Uterus (tissue), 4 donors: ENCODE measurements at places on chromosomes 16 and 17. TPM values are rescaled to one million over a fixed set of nuclear protein-coding genes. Genes with fewer than 3 reads are reported as not detected.

DNA sequence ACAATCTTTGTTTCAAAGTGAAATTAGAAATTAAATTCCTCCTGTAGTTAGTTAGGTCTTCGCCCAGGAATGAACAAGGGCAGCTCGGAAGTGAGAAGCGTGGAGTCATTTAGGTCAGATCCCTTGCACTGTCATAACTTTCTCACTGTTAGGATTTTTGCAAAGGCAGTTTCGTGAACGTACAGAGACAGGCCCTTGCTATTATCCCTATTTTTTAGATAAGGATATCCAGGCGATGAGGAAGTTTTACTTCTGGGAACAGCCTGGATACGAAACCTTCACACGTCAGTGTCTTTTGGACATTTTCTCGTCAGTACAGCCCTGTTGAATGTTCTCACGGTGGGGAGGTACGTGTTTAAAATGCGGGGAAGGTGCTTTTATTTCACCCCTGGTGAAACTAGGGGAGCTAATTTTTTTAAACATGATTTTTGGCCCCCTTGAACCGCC, 318 bp upstream of the RBL2 start:
- DNase-seq = no peak

DNA sequence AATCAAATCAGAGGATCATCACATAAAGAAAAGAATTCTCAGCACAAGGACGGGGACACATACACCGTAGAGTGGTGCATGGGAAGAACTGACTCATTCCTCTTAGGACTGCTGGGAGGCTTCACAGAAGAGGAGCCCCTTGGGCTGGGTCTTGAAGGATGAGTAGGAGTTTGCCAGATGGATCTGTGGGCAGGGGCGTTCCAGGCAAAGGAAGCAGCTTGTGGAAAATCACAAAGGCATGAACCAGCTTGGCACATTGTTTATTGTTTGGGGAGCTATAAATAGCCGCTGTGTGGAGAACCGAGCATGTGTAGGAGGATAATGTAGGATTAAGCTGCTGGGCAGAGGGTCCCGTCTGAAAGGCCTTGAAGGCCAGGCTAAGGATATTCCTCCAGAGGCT, 5.1 kb upstream of the SLC16A11 start:
- no peak for DNase-seq

GRCh38 chr17:28228109-28228840, 90.7 kb upstream of the TMEM97 start:
- DNase-seq = no peak

DNA sequence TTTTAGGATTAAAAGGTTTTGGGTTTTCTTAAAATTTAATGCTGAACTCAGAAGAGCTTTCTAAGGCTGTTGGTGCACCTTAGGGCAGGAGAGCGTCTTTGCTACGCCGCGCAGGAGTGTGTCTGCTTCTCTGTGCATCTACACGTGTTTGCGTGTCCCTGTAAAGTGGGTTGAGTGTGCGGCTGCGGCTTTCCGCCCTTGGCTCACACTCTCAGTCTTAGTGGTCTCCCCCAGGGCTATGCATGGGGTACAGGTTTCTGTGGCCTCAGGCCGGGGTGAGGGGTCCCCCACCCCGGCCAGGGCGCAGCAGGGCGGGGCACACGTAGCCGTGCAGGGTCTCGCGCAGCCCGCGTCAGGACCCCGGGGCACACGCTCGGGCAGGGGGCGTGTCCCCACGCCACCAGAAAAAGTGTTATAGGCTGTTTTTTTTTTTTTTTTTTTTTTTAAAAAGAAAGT, 727 bp upstream of the TENT4B start:
- DNase-seq = peak; percentile 46

DNA sequence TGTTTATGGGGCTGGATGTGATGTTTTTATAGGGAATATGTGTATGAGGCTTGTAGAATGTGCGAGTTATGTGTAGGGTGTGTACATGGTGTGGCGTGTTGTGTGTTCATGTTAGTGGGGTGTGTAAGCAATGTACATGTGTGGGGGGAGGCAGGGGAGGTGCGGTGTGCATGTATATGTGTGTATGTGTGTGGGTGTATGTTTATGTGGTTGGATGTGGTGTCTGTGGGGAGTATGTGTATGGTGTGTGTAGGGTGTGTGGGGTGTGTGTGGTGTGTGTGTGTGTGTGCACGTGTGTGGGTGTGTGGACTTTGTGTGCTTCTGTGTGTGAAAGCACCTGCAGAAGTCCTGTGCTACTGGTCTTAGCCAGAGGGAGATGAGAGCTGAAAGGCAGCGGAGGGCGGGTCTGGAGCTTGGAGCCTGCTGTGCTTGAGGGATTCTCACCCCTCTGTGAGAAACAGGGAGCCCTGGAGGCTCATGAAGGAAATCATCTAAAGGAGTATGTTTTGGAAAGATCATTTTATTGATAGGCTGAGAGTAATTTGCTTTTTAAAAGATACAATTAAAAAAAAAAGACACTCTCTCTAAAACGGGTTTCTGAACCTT, 222.7 kb downstream of the HS3ST4 start:
- no peak for DNase-seq

DNA sequence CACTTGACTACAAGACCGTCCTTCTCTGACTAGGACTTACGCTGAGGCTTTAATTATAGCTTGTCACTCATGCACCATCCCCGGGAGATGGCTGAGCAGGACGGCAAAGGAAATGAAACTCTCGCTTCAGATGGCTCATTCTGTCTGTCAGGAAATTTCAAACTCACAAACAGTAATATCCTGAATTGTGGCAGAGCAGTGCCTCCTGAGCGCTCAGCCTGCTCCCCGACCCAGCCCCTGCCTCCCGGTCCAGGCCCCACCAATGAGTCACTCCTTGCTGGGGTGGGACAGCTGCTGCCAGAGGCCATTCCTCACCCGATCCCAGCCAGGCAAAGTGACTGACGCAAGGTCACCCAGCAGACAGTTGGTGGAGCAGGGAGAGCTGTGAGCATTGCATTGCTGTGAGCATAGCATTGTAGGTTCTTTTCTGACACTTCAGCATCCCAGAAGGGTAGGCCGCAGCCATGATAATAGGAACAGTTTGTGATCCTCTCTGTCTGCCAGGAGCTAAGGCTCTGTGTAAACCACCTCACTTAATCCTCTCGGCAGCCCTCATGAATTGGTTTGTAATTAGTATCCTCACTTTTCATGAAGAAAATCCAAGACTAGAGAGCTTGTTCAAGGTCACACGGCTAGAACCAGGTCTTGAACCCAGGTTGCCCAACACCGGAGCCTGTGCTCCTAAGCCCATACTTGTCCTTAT, 20.9 kb downstream of the CCDC182 start:
- no peak for DNase-seq

DNA sequence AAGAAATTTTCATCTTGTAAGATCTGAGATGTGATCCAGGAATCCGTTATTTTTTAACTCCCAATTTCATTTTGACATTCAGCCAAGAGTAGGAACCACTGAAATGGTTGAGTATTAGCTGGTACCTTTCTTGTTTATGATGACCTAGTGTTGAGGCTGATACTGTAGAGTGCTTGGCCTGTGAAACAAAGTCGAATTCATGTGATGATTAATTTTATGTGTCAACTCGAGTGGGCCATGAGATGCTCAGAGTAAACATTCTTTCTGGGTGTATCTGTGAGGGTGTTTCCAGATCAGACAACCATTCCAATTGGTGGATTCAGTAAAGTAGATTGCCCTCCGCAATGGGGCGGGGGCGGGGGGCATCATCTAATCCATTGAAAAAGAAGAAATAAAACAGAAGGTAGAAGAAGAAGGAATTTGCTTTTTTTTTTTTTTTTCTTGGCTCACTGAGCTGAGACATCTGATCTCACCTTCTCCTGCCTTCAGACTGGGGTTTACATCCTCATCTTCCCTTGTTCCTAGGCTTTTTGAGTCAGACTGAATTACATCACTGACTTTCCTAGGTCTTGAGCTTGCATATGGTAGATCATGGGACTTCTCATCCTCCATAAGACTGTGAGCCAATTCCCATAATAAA, 264.6 kb upstream of the KCNJ16 start:
- DNase-seq = no peak

DNA sequence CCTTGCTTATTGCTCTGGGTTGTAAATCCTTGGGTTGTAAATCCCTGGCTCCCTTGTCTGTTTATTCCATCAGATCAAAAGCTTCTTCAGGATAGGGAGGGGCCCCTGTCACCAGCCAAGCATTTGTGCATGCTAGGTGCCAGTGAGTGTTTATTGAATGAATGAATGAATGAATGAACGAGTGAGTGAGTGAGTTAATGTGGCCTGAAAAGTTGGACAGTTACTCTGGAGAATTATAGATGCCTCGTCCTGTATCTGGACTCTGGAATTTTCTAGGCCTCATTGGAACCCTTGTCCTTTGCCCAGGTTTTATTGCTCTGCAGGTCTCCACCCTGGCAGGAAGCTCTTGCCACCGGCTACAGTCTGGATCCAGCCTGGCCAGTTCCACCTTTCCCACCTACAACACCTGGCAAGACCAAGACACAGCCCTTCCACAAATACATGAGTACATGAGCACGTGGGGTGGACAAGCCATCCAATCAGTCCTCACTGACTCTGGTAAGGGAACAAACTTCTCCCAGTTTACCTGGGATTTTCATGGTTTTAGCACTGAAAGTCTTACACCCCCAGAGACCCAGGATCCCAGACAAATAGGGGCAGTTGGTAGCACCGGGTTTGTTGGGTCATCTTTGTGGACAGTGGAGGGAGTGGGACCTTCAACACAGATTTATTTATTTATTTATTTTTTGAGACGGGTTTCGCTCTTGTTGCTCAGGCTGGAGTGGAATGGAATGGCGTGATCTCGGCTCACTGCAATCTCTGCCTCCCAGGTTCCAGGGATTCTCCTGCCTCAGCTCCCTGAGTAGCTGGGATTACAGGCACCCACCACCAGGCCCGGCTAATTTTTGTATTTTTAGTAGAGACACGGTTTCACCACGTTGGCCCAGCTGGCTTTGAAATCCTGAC, 14.7 kb upstream of the CDH1 start:
- DNase-seq = no peak

DNA sequence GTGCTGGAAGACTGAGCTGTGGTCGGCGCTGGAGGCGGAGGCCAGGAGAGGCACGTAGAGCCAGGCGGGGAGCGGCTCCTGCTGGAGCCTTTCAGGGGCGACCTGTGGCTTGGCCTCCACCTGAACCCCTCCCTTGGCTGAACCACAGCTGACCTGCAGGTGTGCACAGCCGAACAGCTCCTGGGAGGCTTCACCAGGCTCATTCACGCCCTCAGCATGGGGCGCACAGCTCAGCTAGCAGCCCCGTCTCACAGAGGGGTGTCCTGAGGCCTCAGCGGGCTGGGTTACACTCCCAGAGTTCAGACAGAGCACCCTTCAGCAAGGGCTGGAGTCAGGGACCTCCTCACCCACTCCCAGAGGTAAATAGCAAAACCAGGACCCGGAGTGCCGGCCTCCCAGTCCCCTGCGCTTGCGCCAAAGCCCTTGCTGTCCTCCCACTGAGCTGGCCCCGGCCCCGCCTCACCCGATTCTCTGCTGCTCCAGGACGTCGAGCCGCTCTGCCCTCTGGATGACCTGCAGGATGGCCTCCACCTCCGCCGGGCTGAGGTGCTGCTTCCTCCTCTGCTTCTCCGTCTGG, 31.7 kb downstream of the RPH3AL start:
- no peak for DNase-seq

- no peak for DNase-seq
These were observed 141.2 kb downstream of the SEC14L1 start for GRCh38 chr17:77281904-77282367.

- DNase-seq = no peak
These were observed 105.5 kb downstream of the MYO1D start for GRCh38 chr17:32771396-32771795.

DNA sequence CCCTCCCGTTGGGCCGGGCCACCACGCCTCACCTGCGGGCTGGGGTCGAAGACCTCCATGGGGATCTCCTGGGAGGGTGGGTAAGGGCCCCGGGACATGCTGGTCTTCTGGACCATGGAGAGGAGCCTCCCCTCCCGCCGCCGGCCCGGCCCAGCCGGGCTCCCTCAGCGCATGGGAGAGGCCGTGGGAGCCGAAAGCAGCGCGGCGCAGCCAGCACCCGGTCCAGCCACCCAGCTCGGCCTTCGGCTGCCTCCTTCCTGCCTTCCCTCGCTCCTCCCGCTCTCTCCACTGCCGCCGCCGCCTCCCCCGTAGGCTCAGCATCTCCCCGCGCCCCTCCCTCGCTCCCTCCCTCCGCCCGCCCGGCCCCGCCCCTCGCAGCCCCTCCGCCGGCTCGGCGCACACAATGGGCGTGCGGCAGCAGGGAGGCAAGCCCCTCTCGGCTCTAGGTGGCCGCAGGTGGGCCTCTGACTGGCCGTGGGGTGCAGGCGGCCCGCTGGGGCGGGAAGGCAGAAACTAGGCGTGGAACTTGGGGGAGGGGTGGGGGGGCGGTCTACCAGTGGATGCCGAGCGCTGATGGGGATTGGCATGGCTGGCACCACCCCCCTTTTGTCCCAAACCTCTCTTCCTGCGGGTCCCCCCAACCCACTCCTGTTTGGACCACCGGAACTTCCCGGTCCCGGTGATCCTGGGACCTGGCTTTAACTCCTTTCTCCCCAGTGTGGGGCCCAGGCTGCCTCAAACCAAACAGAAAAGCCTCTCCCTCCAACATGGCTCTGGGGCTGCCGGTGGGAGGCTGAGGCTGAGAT, at the start of gene CACNB1:
Gene CACNB1 (minus strand): TSS at position 290 of the 806 bp plus-strand sequence. CDS start 174 bp downstream, at position 116.
- peak; percentile 83 for DNase-seq

GRCh38 chr16:88739977-88740726, 33.8 kb downstream of the CTU2 start:
- DNase-seq = no peak

GRCh38 chr17:38797158-38797490, 2.2 kb downstream of the PIP4K2B start:
- DNase-seq = no peak

DNA sequence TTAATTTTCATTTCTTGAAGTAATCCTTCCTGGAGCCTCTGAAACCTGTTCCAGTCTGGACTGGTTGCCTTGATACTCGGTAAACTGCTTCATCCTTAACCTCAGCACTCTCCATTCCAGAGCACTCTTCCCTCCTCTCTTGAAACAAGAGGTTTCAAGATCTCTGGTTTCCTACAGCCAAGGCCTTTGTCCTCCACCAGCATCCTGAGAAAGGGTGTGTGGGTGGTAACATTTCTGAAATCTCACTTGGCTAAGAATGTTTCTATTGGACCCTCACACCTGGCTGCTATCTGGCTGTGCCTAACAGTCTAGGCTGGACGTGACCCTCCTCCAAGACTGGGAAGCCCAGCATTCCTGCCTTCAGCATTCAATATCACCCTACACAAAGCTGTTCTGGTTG, 99.7 kb downstream of the CYTH1 start:
- DNase-seq = no peak

The COL1A1 gene
- total RNA-seq = 59.4 TPM

The IGF2BP1 gene
- 1.8 TPM for total RNA-seq

The MT1H gene
- total RNA-seq = not detected

The TMC7 gene
- not detected for total RNA-seq

The EFCAB5 gene
- total RNA-seq = 0.97 TPM

The RNF222 gene
- not detected for total RNA-seq

The FLII gene
- 93.0 TPM for total RNA-seq

The GPR142 gene
- total RNA-seq = 0.73 TPM

The TBC1D3G gene
- total RNA-seq = not detected

The RNF112 gene
- 14.7 TPM for total RNA-seq

The TP53TG3 gene
- total RNA-seq = not detected
